ENCODE measurements at places on chromosomes 7 and 10.

- no peak for DNase-seq
Observed at GRCh38 chr10:62049624-62050345, 148.3 kb downstream of the ARID5B start.

DNA sequence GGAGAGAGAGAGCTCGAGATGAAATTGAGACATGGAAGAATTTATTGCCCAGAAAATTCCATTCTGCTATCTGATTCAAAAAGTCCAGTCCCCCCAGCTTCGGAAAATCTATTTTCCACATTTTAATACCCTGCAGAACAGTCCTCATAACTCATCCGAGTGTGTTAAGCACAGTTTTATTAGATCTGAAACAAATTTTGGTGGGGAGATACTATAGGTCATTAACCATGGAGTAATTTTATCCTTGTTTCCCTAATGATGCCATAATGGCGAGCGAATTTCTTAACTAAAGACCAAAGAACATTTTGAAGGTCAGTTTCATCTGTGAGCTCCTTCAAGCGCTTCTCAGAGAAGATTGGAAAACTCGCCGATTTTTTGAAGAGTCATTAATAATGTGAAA lies 78.1 kb downstream of the HIF1AN start:
- DNase-seq, result no peak

DNA sequence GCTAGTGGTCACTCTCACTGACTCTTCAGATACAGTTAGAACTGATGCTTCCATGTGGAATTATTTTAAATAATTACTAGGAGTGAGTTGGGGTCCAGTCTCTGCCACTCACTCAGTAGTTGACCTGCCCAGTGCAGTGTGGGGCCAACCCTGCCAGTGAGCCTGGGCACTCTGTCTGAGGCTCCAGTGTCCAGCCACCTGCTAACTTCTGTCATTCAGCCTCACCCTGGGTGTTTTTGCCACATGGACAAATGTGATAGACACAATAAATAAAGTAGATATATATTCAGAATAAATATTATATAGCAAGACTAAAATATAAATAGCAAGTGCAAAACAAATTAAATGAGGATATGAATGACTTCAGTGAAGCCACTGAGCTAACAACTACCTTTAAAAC lies 7.2 kb downstream of the INSYN2A start:
- DNase-seq, result no peak

- no peak for DNase-seq
Observed at GRCh38 chr10:122276611-122277208, 5.6 kb downstream of the BTBD16 start.

DNA sequence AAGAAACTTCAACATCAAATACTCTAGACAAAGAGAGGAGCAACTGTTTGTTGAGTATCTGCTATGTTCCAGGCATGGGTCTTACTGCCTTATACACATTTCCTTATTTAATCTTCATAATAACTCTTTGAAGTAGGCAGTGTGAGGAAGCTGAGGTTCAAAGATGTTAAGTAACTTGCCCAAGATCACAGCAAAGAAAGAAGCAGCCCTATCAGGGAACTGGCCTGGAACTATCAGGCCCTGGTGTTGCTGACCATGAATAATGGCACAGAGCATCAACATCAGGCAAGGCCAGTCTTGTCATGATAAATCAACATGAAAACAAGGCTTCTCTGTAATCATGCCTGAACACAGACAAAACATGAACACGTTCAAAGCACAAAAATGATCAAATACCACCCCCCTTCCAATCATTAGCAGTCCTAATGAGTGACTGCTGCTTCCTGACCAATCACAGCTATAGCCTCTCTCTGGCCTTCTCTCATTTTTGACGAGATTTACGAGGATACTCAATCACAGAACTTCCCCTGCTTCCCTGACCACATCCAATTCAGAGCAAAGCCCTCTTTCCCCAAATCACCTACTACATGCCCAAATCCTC lies 2.3 kb downstream of the GSDME start:
- no peak for DNase-seq

DNA sequence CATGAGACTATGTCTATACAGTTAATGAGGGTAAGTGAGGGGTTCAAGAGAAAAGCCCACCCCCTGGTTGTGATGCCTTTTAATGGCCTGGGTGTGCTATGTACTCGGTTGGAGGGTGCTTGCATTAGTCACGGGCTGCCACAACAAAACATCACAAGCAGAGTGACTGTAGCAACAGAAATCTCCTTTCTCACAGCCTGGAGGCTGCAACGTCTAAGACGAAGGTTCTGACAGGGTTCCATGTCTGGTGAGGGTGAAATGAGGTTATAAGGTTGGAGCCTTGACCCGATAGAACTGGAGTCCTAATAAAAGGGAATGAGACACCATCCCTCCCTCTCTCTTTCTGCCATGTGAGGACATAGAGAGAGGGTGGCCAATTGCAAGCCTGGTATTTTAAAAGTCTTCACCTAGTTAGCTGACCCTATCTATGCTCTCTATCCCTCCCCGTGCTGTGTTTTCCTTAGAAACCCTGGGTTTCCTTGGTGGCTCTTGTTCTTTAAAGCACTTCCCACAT lies 126.0 kb upstream of the GDF10 start:
- no peak for DNase-seq

GRCh38 chr7:103594186-103594585 lies 148.2 kb upstream of the SLC26A5 start:
- DNase-seq, result no peak

GRCh38 chr7:90605055-90605454 lies 8.9 kb downstream of the CDK14 start:
- no peak for DNase-seq

DNA sequence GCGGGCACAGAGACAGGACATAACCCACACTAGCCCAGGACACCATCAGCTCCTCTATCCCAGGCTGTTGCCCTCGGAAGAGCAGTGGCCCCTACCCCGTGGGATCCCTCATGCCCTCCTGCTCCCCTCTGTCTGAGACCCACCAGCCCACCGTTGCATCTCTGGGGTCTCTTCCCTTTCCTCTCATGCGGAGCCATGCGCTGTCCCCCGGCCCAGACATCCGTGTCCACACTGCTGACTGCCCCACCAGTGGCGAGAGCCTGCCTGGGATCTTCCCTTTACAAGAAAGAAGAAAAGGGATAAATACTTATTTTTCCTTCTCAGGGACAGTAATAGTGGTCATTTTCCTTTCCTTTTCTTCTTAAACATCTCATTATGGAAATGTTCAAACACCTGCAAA lies 115.4 kb downstream of the WDR37 start:
- DNase-seq, result no peak

- DNase-seq, result no peak
Observed at GRCh38 chr7:64686493-64687184, 20.7 kb downstream of the ZNF107 start.

DNA sequence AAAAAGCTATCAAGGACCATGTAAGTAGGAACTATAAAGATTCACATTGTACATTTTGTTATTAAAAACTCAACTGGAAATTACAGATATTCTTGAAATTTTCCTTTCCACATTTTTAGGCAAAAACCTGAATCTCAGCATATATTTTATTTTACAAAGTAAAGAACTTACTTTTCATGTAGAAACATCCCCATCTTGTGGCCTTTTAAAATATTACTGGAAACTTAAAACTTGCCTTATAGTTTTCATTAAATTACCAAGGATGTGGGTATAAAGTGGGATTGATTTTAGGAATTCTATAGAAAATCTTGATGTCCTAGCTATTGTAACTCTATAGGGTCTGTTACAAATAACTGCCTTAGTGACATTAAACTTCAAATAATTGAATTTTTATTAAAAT lies 10.6 kb downstream of the DBF4 start:
- no peak for DNase-seq

GRCh38 chr10:241966-242643 lies 106.8 kb downstream of the ZMYND11 start:
- DNase-seq, result no peak

GRCh38 chr10:47262606-47263533 lies 37.1 kb upstream of the GDF10 start:
- no peak for DNase-seq

- DNase-seq, result no peak
Observed at GRCh38 chr10:129096065-129096984, 370.7 kb upstream of the MGMT start.

GRCh38 chr10:74754381-74754821 lies 72.0 kb upstream of the KAT6B start:
- no peak for DNase-seq

DNA sequence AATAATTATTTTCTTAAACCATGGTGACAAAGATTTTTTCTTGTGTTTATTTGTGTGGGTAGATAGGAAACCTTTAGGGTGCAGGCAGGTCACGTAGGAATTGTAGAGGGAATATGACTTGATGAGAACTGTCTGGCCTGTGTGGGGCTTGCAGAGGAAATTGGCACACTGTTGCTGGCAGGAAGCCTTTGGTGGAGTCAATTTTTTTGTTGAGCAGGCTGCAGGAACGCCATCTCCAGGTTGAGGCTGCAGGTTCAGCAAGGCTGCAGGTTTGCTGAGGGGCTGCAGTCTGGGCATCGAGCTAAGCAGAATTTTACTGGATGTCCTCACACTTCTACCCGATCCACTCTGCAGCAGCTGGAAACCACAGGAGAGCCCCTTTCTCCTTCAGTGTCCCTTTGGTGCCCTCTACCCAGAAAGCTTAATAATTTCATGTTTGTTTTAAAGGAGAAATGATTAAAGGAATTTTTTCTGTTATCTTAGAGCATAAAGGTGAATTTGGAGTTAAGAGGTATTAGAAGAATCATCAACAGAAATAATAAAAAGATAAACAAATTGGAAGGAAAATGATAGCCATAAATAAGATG lies 37.0 kb downstream of the TBC1D12 start:
- no peak for DNase-seq

GRCh38 chr7:114554781-114555537 lies 140.3 kb downstream of the FOXP2 start:
- DNase-seq, result no peak

DNA sequence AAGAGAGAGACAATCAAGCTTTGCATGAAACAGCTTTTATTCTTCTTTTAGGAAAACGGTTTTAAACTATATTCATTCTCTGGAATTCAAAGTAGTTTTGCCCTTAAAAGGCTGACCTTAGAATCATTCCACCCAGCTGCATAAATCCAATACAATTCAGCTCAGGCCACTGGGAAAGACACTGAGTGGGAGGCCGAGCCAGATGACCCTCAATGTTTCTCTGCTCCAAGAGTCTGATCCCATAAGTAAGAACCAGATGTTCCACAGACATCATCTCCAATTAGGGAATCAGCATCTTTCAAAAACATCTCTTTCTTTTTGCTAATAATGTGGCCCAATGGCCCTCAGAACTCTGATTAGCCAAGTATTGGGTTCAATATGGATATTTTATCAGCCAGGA lies 26.1 kb downstream of the CREB3L2 start:
- DNase-seq, result no peak

DNA sequence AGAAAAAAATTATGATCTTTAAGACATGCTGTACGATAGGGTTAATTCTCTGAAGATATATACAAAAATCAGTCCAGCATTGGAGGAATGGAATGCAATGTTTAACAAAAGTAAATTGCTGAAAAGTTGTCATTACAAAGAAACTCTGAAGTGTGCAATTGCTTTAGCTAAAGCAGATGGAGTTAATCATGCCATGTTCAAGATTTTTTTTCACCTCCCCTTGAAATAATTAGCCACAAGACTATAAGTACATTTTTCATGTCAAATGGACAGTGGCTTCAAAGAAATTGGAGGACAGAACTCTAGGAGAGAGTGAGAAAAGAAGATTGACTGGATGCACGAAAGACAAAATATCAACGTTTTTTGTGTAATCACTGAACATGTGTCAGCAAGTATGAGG lies 63.1 kb upstream of the MEOX2 start:
- DNase-seq, result no peak

DNA sequence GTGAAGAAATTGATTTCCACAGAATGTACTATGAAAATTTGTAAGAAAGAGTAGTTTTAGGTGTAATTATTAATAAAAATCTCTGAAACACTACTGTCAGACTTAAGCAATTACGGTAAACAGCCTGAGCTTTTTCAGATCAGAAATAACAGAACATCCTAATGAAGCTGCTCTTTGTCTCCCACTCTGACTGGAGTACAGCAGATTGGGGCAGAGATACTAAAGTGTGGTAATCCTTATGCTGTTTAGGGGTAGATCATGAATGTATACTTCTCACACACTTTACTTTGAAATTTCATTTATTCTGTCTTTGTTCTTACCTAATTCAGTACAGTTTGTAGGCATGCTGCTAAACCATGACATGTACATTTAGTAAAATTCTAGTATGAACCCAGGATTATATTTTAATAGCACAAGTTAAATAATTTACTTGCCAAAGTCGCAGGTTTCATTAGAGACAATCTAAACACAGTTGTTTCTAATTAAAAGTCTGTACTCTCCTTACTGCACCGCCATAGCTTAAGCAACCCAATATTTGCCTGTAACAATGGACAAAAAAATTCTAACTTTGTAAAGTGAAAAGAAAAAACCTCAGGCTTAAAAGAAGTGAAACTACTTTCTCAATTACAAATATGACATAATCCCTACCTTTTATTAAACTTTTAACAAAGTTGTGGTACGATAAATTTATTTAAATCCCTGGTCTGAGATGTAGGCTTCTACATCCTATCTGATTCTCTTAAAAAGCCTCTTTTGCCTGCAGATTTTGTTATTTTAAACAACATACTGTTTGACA lies 88.8 kb downstream of the KMT2E start:
- no peak for DNase-seq
